ENCODE measurements at places on chromosomes 11 and 22.

GRCh38 chr11:2655834-2656622 is 43.8 kb downstream of the KCNQ1OT1 start:
- peak; percentile 40 for DNase-seq

DNA sequence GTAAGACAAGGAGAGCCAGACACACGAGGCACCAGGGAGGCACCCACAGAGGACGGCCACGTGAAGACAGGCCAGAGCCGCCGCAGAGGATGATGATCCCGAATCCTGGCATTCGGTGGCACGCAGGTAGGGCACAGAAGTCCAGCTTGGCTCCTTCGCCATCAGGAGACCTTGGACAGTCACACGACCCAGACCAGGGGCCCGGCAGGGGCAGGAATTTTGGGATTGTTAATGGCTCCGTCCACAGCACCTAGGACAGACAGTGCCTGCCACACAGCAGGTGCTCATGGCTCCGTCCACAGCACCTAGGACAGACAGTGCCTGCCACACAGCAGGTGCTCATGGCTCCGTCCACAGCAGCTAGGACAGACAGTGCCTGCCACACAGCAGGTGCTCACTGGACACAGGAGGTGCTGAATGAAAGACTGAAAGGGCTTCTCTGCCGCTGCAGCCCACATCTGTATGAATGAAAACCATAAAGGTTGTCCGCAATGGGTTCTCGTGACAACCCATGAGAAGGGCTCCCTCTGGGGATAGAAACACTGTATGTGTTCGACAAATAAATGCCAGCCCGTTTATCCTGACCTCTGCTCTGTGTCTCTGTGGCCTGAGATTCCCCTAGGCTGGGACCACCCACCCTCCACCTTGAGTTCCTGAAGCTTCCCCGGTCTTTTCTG is 341.6 kb downstream of the CTTN start:
- no peak for DNase-seq

DNA sequence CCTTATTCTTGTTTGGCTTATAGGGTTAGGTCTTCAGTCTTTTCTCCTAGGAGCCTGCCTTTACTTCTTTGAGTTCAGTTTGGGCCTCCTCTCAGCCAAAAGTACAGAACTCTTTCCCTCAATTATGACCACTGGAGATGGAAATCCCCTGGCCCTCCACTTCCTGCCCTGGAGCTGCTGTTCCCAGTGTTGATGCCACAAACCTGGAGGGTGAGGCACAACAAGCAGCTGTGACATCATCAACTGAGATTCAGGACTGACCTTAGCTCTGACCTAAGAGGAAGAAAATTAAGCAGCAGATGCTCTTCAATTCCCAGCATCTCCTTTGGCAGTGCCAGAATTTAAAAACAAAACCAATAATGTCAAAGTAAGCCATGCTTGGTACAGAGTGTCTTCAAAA is 3.0 kb downstream of the ABTB2 start:
- no peak for DNase-seq

GRCh38 chr22:45972889-45973253 is 4.1 kb downstream of the WNT7B start:
- no peak for DNase-seq

GRCh38 chr11:76661834-76662434 is 8.6 kb downstream of the LRRC32 start:
- DNase-seq = no peak

DNA sequence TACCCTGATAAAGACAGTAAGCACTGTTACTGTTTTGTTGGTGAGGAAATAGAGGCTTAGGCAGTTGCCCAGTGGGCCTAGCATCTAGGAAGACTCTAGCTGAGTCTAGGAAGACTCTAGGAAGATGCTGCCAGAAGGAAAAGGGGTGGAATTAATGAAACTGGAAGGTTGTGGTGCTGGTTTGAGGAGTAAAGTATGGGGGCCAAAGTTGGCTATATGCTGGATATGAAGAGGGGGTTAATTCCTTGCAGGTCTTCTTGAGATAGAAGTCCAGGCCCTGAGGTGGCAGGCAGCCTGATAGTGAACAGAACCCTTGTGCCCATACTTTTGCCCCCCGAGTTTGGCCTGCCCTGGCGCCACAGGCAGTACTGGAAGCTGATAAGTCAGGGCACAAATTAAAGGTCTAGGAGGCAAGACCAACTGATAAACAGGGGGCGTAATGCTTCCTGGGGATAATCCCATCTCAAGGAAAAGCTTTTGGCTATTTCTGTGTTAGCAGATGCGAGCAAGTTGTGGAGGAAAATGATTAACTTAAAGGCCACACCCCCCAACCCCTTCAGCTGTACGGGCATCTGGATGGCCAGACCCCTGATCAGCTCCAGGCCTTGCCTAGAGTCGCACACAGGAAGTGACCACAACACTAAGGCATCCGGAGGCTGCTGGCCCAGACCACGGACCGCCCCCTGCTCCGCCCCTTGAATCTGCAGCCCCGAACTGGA is 3.1 kb downstream of the ILK start:
- DNase-seq = peak; percentile 25

DNA sequence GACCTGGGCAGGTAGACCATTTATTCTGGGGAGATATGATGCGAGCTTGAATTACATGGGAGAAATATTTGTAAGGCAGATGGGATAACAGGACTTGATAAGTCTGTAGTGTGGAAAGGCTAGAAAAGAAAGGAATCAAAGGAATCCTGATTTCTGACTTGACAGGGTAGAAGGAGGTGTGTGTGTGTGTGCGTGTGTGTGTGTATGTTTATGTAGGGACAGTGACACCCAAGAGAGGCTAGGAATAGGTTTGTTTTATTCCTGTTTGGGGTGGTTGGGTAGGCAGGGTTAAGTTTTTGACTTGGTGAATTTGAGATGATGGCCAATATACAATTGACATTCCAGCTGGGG is 390 bp upstream of the HTATIP2 start:
- no peak for DNase-seq

GRCh38 chr11:64998690-64999431 is 2.1 kb upstream of the BATF2 start:
- no peak for DNase-seq

DNA sequence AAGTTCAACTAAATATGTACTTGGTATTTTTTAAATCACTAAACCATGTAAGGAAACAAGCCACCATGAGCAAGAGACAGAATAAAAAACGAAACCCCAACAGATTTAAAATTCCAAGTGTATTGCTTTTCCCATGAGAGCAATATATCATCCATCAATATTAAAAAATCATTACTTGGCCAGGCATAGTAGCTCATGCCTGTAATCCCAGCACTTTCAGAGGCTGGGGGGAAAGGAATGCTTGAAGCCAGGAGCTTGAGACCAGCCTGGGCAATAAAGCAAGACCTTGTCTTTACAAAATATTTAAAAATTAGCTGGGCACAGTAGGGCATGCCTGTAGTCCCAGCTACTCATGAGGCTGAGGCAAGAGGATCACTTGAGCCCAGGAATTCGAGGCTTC is 190.8 kb downstream of the TTC28 start:
- no peak for DNase-seq

- DNase-seq = no peak
Observed at GRCh38 chr11:68841718-68842426, at the start of gene CPT1A. Gene CPT1A, minus strand, starts transcription at chr11:68841916. Its CDS starts 26,442 bp downstream, at chr11:68815474.

DNA sequence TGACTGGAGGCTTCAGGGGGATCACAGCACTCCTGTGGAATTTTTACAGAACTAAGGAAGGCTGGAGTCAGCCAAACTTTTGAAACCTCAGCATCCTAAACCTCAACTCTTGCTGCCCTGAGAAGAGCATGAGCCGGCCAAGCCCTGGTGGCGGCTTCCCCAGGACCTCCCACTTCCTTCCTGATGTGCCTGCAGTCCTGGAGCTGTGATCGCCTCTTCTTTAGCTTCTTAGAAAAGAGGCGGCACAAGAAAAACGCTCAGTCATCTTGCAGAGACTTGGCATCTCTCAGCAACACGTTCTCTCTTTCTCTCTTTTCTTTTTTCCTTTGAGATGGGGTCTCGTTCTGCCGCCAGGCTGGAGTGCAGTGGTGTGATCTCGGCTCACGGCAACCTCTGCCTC is 40.4 kb upstream of the AMPD3 start:
- DNase-seq = no peak

- DNase-seq = no peak
Observed at GRCh38 chr11:85525686-85526085, 101.5 kb downstream of the DLG2 start.

- DNase-seq = no peak
Observed at GRCh38 chr11:78397398-78397797, 20.2 kb downstream of the GAB2 start.

- no peak for DNase-seq
Observed at GRCh38 chr22:45987136-45987861, 10.3 kb upstream of the WNT7B start.

DNA sequence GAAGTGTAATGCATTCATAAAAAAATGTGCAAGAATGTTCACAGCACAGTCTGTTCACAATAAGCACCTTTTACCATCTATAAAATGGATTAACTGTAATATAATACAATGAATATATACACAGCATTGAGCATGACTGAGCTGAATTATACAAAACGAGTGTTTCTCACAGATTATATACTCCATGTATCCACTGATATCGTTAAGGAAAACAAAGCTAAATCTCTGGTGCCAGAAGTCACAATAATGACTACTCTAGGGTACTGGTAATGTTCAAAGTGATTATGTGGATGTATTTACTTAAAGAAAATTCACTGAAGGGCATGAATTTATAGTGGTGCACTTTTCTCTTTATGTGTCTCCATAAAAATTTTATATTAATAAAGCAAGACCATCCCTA is 33.2 kb downstream of the ACAT1 start:
- no peak for DNase-seq

DNA sequence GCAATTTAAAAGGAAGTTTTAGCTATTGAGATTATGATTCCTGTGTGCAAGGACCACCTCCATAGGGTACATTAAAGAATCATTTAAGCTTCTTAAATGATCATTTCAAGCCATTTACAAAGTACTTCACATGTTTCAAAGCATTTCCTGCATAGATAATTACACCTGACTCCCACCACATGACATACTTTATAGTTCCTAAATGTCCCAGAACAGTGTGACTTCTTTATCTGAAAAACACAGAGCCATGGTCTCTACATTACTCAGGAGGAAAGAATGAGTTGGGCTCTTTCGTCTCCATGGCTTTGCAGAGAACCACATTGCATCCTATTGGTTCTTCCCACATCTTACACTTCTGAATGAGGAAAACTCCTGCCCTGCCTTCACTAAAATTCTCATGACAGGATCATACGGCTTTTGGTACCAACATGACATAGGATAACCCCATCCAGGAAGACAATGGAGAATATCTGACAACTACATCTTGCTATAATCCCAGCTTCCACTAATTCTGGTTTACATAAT is 88.6 kb downstream of the ETS1 start:
- DNase-seq = no peak

- peak; percentile 74 for DNase-seq
Observed at GRCh38 chr11:62137276-62137861, 13.6 kb downstream of the INCENP start.

DNA sequence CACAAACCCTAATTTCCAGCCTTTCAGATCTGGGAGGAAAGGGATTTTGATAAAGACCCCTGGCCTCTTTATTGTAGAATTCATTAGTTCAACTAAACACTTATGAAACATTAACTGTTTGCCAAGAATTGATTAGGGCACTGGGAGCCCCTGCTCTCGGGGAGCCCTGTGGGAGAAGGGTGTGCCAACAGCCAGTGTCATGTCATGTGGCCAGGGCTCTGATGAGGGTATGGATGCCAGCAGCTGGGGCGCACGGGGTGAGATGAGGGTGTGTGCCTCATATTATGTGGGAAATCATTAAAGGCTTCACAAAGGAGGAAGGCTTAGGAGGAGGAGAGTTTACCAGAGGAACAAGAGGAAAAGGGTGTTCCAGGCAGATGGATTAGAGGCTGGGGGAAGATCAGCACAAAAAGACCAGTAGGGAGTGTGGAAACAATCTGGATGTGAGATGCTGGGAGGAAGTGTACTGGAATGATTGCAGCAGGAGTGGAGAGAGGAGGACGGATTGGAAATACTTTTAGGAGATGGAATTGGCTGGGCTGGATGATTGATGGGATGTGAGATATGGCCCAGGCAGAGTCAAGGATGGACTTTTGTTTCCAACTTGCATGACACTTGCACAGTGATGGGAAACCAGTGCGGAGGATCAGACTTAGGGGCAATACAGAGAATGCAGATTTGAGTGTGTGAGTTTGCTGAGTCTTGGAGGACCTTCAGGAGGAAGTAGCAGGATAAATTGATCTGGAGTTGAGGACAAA is 137.8 kb downstream of the CSNK2A3 start:
- no peak for DNase-seq

- peak; percentile 47 for DNase-seq
Observed at GRCh38 chr22:38843657-38844314, at the start of gene NPTXR. Gene NPTXR, minus strand, starts transcription at chr22:38844028.

DNA sequence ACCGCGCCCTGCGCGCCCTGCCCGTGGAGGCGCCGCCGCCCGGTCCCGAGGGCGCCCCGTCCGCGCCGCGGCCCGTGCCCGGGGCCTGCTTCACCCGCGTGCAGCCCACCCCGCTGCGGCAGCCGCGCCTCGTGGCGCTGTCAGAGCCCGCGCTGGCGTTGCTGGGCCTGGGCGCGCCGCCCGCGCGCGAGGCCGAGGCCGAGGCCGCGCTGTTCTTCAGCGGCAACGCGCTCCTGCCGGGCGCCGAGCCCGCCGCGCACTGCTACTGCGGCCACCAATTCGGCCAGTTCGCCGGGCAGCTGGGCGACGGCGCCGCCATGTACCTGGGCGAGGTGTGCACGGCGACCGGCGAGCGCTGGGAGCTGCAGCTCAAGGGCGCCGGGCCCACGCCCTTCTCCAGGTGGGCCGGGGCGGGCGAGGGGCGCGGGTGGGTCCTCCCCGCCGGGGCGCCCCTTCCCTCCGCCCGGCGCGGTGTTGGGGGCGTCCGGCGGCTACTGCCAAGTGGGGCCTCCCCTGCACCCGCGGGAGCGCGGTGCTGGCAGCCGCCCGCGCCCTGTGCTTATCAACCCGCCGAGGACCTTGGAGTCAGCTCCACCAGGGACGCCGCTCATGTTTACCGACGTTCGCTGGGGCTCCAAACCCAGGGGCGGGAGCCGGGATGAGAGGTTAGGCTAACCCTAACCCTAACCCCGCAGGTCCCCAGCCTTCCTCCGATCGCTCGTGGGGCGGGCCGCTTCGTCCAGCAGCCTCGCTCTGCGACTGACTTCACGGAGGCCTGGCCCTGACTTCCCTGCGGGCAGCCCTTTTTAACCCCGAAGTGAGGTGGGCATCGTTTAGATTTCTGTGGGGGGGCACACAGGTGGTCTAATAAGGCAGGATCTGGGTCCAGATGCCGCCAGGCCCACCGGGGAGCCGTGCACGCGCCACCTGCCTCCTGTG is 649 bp downstream of the SELENOO start:
- DNase-seq = no peak

GRCh38 chr11:47396049-47396320 is 12.4 kb upstream of the SLC39A13 start:
- DNase-seq = no peak

GRCh38 chr11:46855167-46855566 is 9.1 kb upstream of the CKAP5 start:
- no peak for DNase-seq

GRCh38 chr11:44611687-44612434 is 46.4 kb downstream of the CD82 start:
- no peak for DNase-seq

DNA sequence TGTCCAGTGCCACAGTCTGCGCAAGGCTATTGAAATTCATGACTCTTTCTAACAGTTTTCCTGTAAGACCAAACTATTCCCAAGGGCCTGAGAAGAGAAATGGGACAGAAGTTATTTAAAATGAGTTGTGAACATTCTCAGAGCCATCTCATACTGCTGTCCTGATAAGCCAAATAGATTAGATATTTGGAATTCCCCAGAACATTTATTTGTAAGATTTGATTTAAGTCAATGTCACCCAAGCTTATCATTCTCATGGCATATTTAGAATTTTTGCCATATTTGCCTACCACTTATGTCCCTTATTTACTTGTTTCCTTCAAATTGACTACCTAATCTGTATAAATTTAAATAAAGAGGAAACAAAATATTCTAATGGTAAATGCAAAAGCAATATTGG is 82.4 kb downstream of the NAV2 start:
- DNase-seq = no peak
